ENCODE measurements at places on chromosomes 16 and 17.

GRCh38 chr17:828761-829160 is 46.6 kb downstream of the MRM3 start:
- H3K36me3 ChIP-seq = no peaks in the 10 kb centered on the region
- no peak overlapping the region for H3K27ac ChIP-seq
- no peaks in the 10 kb centered on the region for H3K4me1 ChIP-seq
- DNase-seq = no peak

DNA sequence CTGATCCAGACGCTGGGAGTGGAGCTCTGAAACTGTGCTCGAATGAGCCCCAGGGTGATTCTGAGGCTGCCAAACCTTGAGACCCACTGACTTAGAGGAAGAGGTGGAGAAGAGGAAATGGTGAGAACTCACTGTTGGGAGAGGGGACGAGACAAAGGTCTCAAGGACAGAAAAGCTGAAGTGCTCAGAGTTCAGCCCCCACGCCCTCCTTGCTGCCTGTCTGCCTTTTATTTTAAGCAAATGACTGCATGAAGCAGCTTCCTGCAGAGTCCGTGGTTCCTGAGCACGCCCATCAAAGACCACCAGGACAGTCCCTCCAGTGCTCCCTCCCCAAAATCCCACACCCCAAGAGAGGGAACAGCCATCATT is 20.4 kb downstream of the COTL1 start:
- no peaks in the 10 kb centered on the region for H3K27me3 ChIP-seq
- no peak overlapping the region for H3K27ac ChIP-seq
- peaks cover 60% of the 10 kb centered on the region for H3K4me1 ChIP-seq
- no peaks in the 10 kb centered on the region for H3K36me3 ChIP-seq

DNA sequence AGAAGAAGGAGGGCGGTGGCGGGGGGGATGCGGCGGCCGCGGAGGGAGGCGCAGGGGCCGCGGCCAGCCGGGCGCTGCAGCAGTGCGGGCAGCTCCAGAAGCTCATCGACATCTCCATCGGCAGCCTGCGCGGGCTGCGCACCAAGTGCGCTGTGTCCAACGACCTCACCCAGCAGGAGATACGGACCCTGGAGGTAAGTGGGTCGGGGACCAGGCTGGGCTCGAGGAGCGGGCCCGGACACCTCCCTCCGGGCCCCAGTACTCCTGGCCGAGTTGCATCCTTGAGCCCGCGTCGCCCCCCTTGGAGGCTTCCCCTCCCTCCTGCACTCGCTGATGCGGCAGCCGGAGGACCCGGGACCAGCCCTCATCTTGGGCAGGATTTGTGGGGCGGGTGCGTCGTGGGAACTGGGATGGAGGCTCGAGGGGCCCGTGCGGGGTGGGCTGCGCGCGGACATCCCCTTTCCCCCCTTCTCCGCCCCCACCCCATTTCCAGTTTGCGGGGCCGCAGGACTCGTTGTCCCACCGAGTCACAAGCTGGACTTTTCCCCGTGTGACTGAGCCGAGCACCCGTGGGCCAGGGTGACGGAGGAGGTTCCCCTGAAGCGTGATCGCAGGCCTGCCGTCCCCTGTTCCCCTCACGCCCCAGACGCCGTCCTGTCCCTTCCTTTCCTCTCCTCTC is 572 bp downstream of the KSR1 start:
- H3K36me3 ChIP-seq = no peaks in the 10 kb centered on the region
- H3K4me3 ChIP-seq = peak overlapping the region; percentile 82
- no peak for DNase-seq
- no peaks in the 10 kb centered on the region for H3K27me3 ChIP-seq

GRCh38 chr16:56848029-56848936 is 16.7 kb upstream of the SLC12A3 start:
- no peaks in the 10 kb centered on the region for H3K27me3 ChIP-seq
- peaks cover 30% of the 10 kb centered on the region for H3K36me3 ChIP-seq
- no peaks in the 10 kb centered on the region for H3K4me1 ChIP-seq
- no peak overlapping the region for H3K4me3 ChIP-seq
- no peak for DNase-seq
- peak overlapping the region; percentile 26 for H3K27ac ChIP-seq
